ENCODE measurements at places on chromosomes 3 and 15. TPM values are rescaled to one million over a fixed set of nuclear protein-coding genes. Genes with fewer than 3 reads are reported as not detected.

DNA sequence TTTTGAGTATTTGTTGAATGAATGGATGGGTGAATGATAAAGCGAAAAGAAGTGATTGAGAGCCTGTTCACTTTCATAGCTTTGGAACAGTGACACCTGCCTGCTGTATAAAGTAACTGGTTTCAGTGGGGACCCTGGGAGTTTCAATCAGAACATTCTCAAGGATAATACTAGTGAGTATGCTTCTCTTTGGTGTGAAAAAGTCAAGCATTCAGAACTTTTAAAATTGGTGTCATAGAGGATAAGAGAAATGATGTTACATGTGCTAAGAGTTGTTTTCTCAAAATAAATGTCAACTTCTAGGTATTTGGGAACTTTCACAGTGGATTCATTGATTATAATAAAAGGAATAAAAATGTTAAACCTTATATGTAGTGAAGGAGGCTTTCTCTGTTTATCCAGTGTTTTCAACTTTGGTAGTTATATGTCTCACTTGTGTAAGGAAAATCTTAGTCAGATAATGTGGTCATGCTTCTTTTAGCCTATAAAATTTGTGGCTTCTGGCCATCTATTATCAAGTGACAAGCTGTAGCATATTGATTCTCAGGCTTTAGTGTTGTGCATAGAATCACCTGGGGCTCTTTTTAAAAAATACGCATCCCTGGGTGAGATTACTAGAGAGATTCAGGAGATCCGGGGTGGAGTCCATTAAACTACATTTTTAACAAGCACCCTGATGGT, 11.9 kb downstream of the LRCH3 start:
- DNase-seq, result no peak

LRRN1 gene
- total RNA-seq, result 1.0 TPM

LRRC15 gene
- not detected for total RNA-seq

- no peak for DNase-seq
Observed at GRCh38 chr3:8558645-8559044, 57.0 kb downstream of the LMCD1 start.

CSTA gene
- total RNA-seq, result 6.0 TPM

- DNase-seq, result no peak
Observed at GRCh38 chr15:100861511-100861991, 18.1 kb upstream of the ALDH1A3 start.

POLR2H gene
- total RNA-seq, result 81.2 TPM

- no peak for DNase-seq
Observed at GRCh38 chr3:24972491-24972890, 455.6 kb upstream of the RARB start.

- no peak for DNase-seq
Observed at GRCh38 chr3:60877188-60877587, 374.1 kb downstream of the FHIT start.

GRCh38 chr3:52019352-52020080, 23.8 kb upstream of the RPL29 start:
- DNase-seq, result no peak

DNA sequence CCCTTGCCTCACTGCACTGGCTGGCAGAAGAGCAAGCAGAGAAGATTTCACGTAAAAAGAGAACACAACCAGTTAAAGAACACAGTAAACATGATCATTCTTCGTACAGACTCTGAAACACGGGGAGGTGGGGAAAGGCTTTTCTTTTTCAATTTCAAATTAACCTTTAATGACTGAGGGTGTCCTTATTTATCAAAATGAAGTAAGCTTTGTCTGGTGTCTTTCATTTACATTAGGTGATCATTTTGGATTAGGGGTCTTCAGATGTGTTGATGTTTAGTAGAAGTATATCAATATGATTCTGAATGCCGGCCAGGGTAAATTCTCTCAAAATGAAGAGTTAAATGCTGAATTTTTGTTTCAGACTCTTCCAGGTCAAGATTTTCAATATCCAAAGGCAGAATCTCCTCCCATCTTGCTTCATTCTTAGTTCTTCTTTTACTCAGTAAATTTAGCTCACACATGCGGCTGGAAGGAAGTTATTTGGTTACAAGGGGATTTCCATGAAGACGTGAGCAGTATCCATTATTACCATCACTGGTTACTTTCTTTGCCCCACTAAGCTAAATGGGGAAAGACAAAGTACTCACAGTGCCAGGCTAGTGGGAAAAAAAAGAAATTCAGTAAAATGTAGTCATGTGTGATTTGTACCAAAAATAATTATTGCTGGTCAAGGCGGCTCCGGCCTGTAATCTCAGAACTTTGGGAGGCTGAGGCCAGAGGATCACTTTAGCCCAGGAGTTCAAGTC, 272.2 kb upstream of the NR2F2 start:
- DNase-seq, result no peak

DNA sequence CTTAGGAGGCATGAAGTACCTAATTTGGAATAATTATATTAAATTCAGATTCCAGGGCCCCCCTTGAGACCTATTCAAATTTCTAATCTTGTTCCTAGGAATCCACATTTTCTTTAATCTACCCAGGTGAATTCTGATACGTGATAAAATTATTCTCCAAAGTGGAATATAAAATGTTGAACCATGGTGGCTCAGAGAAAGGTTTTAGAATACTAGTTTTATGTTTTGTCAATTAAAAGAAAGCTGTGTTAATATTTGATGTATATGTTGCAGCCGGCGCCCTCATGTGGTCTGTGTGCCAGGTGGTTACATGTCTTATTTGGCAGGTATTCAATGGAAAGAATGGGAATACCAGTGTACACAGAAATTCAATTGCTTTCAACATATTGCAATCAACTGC, 321.8 kb downstream of the FEZF2 start:
- DNase-seq, result peak; percentile 27

DNA sequence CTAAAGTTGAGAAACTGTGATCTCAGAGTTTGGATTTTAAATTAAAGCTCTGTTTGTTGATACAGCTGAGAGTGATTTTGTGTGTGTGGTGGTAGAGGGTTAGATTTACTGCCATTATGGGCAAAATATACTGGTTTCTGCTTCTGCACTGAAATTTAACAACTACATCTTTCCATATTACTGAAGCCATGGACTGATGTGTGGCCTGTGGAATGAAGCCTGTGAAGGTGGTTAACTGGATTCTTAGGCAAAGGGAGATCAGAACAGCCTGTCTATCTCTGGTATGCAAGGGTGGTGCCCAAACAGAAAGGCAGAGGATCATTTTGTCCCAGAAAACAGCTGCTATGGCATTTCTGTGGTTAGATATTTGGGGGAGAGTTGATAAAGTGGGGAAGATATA, 297.3 kb upstream of the THBS1 start:
- DNase-seq, result no peak

DNA sequence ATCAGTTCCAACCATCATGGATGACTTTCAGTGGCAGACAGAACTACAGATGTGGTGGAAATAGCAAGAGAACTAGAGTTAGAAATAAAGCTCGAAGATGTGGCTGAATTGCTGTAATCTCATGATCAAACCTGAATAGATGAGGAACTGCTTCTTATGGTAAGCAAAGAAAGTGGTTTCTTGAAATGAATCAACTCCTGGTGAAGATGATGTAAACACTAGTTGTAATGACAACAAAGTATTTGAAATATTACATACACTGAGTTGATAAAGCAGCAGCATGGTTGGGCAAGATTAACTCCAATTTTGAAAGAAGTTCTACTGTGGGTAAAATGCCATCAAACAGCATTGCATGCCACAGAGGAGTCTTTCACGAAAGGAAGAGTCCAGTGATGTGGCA, 131.7 kb upstream of the FAM3D start:
- DNase-seq, result no peak

DNA sequence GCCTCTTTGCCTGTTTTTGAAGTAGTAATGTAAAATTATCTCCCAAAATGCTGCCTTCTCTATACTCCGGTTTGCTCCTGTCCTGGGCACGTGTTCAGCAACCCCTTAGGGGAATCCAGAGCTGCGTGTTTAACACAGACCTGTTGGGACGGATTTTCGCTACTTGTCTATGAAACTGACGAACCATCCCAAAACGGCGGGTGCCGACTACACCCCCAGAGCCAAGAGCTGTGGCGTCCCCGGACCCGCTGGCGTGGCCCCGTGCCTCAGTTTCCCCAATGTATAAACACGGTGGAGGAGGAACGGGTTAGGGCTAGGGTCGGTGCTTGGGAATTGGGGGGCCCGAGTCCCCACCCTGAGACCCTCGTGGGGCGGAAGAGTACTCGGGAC, 473 bp downstream of the FHIT start:
- peak; percentile 41 for DNase-seq

DNA sequence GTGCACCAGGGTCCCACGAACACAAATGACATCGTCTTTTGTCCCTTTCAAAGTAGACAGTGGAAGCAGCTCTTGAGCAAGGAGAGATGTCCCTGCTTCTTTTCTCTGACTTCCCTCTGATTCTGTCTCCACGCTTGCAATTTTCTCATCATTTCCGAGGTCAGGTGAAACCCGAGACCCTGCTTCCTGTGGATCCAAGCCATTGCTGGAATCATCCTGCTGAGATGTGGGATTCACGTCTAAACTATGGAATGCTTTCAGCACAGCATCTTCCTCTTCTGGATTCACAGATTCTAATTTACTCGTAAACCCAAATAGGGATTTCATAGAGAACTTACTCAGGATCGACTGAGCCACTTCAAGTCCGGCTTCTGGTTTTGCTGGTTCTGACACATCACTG, 127.1 kb downstream of the FMN1 start:
- no peak for DNase-seq
